ENCODE measurements at places on chromosomes 11 and 22.

GRCh38 chr11:116182356-116182966 lies 590.3 kb downstream of the BUD13 start:
- DNase-seq = no peak

DNA sequence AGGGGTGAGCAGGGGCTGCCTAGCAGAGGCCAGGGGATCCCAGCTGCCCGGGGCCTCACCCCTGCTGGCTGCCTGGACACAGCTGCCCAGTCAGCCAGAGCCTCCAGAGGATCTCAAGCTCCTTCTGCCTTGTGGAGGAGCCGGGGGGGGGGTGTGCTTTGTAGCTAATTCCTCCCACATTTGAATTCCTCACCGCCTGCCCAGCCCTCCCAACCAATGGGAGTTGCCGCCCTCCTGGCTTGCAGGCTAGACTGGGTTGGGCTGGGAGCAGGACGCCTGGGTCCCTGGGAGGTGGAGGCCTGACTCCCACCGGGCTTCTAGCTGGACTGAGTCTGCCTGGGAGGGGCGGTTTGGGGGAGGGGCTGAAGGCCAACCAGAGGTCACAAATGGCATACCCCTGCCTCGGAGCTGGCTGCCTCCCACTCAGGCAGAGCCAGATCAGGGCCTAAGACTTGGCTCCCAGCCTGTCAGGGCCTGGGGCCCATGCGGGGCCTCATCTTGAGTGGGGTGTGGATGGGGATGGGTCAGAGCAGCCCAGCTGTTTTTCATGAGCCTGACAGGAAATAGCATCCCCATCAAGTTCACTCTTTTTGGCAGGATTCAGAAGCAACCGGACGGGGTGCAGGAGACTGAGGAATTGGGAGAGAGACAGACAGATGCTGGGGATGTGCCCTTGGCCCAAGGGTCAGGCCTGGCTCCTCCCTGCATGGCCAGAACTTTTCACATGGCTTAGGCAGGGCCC lies 29.2 kb upstream of the PDE2A start:
- DNase-seq = no peak

DNA sequence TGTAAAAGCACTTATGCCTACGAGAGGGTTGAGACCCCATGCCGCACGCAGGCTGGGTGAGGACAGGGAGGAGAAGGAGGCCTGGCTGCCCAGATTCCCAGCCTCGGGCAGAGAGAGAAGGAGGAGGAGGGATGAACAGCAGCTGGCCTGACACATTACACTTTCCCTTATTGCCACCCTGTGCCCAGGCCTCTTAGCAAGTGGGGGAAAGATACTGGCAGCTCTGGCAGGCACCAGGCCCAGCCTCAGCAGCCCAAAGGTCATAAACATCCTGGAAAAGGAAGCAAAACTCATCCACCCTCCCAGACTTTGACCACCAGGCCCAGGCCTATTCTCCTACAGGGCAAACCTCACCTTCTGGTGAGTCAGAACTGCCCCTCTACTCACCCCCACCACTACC lies 4.7 kb downstream of the PLAAT3 start:
- DNase-seq = no peak

GRCh38 chr22:47372596-47373385 lies 610.3 kb downstream of the TBC1D22A start:
- peak; percentile 25 for DNase-seq

DNA sequence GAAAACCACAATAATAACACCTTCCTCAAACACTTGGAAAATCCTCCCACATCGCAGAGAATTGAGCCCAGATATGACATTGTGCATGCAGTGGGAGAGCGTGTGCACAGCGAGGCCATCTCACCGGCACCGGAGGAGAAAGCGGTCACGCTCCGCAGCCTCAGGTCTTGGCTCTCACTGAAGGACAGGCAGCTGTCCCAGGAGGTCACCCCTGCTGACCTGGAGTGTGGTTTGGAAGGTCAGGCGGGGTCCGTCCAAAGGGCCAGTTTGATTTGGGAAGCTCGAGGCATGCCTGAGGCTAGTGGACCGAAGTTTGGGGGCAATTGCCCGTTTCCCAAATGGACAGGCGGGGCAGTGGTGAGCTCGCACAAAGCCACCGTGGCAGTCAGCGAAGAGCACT lies 86.7 kb downstream of the KIAA1671 start:
- no peak for DNase-seq

GRCh38 chr22:50481440-50482106 lies at the start of gene ADM2:
ADM2 (plus strand) TSS chr22:50481543; CDS start chr22:50481848, 305 bp downstream.
- peak; percentile 90 for DNase-seq

DNA sequence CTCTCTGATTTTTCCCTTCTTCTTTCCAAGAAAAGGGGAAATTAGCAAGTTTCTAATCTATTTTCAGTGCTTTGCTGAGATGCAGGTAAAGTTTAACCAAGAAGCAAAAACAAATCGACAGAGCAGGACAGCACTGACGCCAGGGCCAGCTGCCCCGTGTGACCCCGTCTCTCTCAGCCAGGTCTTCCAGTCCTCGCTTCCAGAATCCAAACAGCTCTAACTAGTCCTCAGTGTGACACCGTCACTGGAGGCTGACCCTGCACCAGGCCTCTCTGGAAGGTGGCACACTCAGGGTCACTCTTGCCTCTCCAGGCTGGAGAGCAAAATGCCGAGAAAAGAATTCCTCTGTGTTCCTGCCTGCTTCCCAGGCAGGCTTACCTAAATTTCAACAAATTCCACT lies 44.8 kb downstream of the SHANK2 start:
- peak; percentile 25 for DNase-seq

DNA sequence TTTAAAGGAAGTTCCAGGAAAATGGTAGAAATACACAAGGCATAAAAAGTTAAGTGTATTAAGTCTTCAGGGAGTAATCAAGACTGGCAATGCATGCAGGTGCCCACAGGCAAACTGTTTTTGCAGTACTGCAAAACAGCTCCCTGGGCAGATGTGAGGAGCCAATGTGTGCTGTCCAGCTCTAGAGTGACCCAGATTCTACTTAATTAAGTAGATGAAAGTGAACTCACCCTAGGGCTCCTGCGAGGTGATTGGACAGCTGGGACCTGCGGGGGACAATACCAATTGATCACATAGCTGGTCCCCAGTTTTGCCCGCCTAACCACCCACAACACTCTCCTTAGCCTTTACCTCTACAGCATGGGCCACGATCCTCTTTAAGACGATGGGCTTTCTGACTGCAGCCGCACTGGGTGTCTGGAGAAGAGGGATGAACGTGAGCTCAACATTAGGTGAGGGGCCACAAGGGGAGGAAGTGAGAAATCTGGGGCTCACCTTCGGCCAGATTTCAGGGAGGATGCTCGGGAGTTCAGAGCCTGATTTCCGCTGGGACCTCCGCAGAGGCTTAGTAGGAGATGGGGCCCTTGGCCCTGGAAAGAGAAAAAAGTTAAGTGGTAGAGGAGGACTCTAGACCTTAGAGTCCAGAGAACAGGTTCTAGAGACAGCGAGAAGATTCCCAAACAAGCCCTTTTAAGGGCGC lies 556 bp downstream of the CDCA5 start:
- no peak for DNase-seq

- DNase-seq = no peak
Measured at GRCh38 chr22:32211011-32211410, 6.1 kb upstream of the RFPL2 start.

DNA sequence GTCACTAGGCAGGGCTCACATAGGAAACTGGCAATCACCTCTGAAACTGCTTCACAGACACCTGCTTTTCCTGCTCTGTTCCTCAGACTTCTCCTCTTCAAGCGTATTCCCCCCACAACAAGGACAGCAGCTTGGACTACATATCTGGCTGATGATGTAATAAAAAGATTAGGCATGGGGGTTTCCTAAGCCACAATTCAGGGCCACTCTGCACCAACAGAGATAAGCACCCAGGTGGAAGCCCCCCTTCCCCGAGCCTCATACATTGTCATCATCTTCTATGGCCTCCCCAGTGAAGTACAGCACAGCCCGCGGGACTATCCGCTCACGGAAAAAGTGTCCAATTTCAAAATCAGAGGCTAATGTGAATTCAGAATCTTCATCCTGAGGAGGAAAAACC lies 25.0 kb upstream of the PHLDA2 start:
- DNase-seq = peak; percentile 57

DNA sequence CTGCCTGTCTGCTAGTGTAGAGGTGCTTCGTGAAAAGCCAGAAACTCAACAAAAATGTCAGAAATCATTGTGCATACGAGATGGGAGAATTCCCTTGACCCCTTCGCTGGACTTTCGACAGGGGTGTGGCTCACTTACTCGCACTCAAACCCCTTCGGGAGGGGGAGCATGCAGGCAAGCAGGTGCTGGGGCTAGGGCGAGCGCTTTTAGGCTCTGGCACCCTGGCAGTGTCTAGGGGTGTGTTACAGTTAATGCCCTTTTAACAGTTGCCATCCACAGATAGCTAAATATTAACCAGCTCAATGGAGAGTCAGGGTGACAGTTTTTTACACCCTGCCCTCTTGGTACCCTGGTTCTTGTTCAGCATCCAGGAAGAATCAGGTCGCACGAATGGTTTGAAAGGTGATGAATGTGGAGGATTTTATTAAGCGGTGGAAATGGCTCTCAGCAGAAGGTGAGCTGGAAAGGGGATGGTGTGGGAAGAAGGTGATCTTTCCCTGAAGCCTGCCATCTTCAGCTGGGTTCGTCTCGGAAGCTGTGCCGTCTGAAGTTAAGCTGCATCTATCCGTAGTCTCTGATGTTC lies 59.6 kb upstream of the SHANK2 start:
- no peak for DNase-seq

GRCh38 chr11:128331317-128331716 lies 256.0 kb downstream of the ETS1 start:
- no peak for DNase-seq

DNA sequence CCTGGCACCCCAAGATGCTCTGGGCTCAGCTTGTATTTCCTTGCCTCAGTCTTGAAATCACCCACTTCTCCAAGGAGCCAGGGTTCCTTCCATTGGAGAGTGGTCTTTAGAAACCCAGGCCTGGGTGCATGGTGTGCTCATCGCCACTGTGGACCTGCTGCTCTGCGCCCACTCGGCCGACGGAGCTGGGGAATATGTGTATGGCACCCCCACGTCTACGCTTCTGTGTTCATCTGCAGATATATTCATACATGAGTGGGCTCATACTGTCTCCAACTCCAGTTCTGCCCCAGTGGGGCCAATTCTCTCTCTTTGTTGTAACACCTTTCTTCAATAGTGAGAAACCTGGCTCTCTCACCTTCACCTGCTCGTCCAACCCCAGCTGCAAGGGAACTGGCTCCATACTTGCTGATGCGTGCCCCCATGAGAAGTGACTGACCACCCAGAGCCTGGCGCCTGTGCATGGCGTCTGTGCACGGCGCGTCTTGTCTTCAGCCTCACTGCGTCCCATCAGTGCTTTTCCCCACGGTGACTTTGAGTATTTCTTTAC lies 39.8 kb downstream of the KCNQ1 start:
- no peak for DNase-seq

DNA sequence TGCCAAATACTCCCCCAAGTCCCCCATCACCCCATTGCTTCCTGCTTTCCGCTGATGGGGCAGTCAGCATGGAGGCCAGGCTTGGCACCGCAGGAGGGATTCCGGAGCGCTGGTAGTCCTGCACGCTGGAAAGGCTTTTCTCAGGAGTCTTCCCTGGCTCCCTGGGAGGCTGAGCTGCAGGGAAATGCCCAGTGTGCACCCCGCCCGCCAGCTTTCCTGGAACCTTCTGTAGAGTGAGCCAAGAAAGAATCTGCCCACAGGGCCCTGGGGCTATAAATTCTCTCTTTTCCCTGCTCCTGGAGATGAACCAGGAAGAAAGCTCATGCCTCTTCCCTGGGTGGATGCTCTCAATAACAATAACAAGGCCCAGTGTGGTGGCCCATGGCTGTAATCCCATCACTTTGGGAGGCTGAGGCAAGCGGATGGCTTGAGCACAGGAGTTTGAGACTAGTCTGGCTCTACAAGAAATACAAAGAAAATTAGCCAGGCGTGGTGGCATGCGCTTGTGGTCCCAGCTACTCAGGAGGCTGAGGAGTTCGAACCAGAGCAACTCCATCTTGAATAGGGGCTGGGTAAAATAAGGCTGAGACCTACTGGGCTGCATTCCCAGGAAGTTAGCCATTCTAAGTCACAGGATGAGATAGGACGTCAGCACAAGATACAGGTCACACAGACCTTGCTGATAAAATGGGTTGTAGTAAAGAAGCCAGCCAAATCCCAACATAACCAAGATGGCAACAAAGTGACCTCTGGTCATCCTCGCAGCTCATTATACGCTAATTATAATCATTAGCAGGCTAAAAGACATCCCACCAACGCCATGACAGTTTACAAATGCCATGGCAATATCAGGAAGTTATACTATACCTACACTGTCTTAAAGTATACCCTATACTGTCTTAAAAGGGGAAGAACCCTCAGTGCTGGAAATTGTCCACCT lies 46.4 kb upstream of the FTH1 start:
- DNase-seq = no peak

DNA sequence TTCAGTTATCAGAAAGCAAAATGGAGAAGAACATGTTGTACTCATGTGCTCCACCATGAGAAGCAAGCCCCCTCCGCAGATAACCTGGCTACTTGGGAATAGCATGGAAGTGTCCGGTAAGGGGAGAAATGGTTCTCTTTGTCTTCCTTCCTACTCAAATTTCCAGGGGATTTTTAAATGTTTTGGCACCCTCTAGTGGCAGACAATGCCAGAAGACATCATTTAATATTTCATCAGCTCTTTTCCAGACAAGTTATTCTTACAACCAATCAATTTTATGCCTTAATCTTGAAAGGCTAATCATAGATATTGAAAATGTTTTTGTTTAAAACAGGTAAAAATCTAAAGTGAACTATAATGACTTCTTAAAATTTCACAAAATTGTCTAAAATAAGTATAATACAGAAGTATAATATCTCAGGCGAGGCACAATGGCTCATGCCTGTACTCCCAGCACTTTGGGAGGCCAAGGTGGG lies 15.7 kb downstream of the CRTAM start:
- no peak for DNase-seq

- no peak for DNase-seq
Measured at GRCh38 chr11:78725200-78725599, 150.5 kb upstream of the NARS2 start.
